ENCODE measurements at places on chromosomes 6 and 20. TPM values are rescaled to one million over a fixed set of nuclear protein-coding genes. Genes with fewer than 3 reads are reported as not detected.

The PMEPA1 gene
- 4.4 TPM for total RNA-seq

GRCh38 chr20:49508435-49509199 is 26.1 kb upstream of the KCNB1 start:
- no peak overlapping the region for H3K4me3 ChIP-seq
- no peak for DNase-seq
- H3K4me1 ChIP-seq, result no peaks in the 10 kb centered on the region
- no peaks in the 10 kb centered on the region for H3K36me3 ChIP-seq

The PHACTR1 gene
- total RNA-seq, result 0.04 TPM

The TINAG gene
- total RNA-seq, result not detected

GRCh38 chr6:83505356-83505755 is 7.0 kb upstream of the PRSS35 start:
- no peak overlapping the region for H3K27ac ChIP-seq
- H3K27me3 ChIP-seq, result no peaks in the 10 kb centered on the region
- H3K36me3 ChIP-seq, result no peaks in the 10 kb centered on the region
- no peaks in the 10 kb centered on the region for H3K4me1 ChIP-seq
- no peak for DNase-seq
